ENCODE measurements at places on chromosomes 1 and 21. TPM values are rescaled to one million over a fixed set of nuclear protein-coding genes. Genes with fewer than 3 reads are reported as not detected.

DNA sequence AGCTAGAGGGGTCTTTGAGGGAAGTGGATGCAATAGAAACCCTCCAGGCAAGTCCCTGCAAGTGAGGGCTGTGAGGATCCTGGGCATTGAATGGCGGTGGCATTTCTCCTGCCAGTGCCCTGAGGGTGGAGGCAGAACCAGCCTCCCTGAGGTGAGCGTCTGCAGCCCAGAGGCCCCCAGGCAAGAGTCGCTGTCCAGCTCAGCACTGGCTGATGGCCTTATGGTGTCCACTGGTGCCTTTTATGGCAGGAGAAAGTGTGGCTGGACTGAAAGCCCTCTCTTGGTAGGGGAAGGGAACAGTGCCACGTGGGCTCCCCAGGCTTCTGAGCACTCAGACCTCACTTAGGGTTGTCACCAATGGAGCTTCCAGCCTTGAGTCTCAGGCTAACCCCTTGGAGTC, 77.3 kb downstream of the SH3BGR start:
- no peak for DNase-seq

GRCh38 chr1:14653461-14653960, 55.0 kb downstream of the KAZN start:
- DNase-seq, result no peak

DNA sequence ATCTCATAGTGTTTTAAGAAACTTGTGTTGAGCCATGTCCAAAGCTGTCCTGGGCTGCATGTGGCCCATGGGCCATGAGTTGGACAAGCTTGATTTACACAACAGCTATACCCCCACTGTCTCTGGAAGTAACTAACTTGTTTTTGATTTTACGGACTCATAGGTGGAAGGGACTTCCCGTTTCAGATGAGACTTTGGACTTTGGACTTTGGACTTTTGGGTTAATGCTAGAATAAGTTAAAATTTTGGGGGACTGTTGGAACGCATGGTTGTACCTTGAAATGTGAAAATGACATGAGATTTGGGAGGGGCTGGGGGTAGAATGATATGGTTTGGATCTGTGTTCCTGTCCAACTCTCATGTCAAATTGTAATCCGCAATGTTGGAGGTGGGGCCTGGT, 52.6 kb upstream of the ZSWIM5 start:
- no peak for DNase-seq

GRCh38 chr1:245353411-245353810, 198.6 kb downstream of the KIF26B start:
- DNase-seq, result no peak

DNA sequence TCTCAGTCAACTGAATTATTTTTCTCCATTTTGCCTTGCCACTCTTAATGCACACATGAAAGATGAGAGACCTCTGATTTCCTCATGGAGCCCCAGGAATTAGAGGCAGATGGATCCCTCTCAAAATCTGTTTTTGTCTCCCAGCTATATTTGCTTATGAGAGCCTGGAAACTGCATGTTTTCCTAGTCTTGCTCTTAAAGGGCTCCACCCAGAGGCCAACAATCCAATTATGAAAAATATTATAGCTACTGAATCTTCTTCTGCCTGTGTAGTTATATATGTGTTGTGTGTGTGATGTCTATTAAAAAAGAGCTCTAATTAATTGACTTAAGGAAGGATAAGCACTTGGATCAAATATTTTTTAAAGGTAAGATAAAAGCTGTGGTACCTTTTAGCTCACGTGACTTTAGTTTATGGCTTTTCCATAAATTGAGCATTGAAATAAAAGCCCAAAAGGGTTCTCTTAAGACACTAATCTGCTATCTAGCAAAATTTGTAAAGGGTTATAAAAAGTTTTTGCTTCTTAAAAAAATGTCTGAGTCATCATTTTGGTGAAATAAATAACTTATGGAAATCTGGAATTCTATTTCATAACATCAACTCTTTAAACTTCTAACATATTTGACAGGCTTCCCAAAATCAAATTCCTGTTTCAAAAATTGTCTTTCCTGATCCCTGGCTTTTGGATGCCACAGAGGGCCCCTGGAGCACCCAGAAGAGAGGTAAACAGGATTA, 31.2 kb upstream of the TSPEAR start:
- no peak for DNase-seq

DNA sequence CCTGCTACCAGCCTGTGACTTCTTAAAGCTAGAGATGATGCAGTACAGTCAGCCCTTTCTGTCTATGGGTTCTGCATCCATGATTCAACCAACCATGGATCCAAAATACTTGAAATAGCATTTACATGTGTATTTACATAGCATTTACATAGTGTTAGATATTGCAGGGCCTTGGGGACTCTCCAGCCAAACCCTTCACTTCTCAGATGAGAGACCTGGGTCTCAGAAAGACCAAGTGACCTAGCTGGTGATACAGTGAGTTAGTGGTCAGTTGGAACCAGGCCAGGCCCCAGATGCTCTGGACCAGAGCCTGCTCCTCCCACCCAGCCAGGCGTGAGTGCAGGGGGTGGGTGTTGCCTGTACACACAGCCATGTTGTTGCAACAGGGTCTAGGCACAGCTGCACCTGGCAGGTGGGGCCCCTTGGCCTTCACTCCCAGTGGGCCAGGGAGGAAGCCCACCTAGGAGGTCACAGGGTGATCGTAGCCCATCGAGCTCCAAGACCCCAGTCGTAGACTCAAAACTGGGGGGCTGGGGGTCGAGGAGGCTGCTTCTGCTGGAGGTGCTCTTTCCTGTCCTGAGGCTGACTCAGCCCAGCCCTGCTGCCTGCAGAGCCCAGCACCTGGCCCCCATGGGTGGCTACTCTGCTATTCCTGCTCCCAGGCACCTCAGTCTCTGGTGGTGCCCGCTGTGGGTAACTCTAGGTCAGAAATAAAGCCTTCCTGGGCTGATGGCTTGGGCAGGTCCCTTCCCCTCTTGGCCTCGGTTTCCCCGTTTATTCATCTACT, 7.7 kb downstream of the TMEM61 start:
- no peak for DNase-seq

DNA sequence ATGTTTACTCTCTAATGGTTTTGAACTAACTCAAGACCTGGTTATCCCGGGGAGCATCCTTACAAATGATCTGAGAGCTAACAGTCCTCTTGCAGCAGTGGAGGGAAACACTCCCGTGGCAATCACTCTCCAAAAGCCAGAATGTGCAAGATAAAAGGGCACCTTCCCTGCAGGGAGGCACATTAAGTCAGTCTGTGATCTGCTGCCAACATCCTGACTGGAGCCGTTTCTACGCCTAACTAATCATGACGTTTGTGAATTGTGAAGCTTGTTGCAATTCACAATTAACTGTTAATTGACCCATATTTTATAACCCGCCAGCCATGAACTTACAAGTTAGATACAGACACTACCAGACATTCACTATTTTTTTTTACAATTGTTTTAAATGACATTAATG, 52.1 kb upstream of the LGALS8 start:
- no peak for DNase-seq

DNA sequence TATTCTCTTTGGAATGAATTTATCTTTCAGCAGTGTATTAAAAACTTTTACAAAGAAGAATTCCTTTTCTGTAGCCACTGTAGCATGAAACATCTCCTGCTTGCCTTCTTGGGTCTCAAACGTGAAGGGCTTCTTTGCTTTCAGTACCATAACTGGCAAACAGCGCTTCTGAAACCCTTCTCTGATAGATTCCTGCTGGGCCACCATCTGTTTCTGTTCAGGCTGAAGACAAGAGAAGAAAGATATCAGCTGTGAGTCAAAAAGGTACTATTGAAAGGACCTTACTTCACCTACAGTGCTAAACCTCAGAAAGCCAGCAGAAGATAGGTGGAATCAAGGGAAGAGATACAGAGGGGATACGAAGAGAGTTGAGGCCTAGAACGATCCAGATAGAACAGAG, 10.5 kb downstream of the AIM2 start:
- no peak for DNase-seq

DNA sequence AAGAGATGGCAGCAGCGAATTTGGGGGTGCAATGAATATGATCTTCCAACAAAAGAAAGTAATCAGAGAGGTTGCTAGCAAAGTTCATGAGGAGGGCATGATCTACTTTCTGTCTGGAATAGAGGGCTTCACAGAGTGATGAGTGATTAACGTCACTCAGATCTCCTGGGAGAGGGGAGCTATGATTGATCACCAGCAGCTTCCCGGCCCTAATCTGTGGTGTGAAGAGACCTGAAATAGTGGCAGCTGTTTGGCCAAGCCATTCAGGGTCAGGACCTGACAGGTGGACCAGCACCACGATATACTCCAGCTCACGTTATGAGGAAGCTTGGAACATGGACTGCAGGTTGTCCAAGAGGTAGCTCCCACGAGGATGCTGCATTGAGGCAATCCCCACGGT, 19.9 kb upstream of the TMEM183A start:
- DNase-seq, result no peak

- DNase-seq, result no peak
Observed at GRCh38 chr1:234512451-234512861, 33.5 kb upstream of the TARBP1 start.

DNA sequence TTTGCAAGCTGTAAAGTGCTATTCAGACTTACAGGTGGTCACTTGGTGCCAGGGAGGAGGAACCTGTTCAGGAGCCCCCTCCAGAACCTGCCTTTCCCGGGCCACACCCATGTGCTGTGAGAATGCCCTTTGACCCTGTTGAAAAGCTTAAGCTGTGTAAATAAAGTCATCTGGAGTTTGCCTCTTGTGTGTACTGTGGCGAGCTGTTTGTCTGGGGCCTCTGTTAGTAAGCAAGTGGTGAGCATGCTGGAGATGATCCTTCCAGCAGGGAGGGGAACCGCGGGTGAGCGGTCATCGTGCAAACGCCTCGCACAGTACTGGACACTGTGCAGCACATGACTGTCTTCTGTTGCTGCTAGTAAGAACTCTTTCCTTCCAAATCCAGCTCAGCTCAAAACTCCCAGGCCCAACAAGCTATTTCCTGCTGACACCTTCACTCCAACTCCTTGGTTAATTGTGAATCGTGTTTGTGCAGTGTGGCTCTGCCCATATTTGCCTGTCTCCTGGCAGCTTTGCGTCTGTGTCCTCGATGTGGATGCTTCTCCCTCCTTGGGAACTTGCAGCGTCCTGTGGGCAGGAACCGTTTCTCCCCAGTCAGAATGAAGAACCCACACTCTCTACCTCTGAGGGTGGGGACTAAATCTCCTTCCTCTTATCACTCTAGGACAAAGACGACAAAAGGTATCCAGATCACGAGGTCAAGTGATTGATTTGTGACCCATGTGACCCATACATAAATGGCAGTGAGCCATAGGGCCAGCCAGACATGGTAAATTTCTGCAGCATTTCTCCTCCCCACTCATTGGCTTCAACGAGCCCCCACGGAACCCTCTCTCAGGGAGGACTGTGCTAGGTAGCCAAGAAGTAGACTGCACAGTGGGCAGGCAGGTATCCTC, 13.9 kb upstream of the BTG2 start:
- no peak for DNase-seq

- DNase-seq, result no peak
Observed at GRCh38 chr1:112110031-112110430, 120.6 kb upstream of the KCND3 start.

GRCh38 chr1:99240621-99241020, 23.7 kb upstream of the PLPPR4 start:
- no peak for DNase-seq

DNA sequence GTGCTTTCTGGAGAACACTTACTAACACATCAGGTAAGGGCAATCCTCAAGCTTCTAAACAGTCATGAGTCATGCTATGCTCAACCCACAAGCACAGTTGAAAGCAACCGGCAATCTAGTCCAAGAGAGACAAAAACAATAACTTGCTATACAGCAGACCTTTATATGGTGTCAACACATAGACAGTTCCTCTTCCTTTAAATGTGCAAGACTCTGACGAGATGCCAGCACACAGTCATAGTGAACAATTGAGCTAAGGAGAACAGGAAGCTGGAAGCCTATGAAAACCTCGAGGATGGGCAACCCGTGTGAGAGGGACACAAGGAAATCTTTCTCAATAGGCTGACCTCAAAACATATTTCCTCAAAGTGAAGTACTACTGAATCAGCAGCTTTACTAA, 5.3 kb downstream of the ADIPOR1 start:
- DNase-seq, result peak; percentile 76

Gene OR6N1
- polyA plus RNA-seq, result not detected

Gene ATP6V1G3
- not detected for polyA plus RNA-seq

Gene CRYAA
- not detected for polyA plus RNA-seq

Gene GPR161
- polyA plus RNA-seq, result 9.1 TPM
